HFFc6 (cell line): ENCODE measurements at places on chromosomes 6 and 20. TPM values are rescaled to one million over a fixed set of nuclear protein-coding genes. Genes with fewer than 3 reads are reported as not detected.

The SLC25A27 gene
- total RNA-seq: 0.17 to 0.56 TPM in 2 of 3 replicates, not detected in the other

DNA sequence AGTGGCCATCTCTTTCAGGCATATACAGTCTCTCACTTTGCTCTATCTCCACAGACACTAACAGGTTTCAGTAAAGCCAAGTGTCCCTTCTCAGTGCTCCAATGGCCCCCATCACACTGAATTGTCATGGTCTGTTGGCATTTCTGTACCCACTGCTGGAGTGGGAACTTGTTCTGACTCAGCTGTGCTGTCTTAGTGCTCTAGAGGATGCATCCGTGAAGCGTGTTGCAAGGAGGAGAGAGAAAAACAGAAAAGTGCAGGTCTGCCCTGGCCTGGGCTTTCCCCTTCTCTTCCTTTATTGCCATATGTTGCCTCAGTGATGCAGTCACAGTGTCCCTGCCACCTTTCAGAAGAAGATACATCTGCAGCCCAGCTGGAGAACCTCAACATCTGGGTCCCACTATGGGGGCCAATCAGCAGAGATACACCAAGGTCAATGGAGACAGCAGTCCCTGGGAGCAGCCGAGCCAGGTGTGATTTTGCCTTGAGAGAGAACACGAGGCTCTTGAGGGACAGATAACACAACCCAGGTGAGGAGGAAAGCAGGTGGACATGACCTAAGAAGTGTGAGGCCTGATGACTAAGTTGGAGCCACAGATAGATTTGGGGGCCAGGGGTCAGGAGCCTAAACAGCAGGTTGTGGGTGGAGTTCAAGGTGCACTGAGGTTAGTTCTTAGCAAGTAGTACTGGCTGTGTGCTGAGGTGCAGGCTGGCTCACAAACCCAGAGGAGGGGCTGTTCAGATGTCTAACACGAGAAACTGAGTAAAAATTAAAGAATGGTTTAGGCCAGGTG lies 5.6 kb upstream of the PLCG1 start:
- DNase-seq: no peak

The SMLR1 gene
- not detected in 3 replicates for total RNA-seq

DNA sequence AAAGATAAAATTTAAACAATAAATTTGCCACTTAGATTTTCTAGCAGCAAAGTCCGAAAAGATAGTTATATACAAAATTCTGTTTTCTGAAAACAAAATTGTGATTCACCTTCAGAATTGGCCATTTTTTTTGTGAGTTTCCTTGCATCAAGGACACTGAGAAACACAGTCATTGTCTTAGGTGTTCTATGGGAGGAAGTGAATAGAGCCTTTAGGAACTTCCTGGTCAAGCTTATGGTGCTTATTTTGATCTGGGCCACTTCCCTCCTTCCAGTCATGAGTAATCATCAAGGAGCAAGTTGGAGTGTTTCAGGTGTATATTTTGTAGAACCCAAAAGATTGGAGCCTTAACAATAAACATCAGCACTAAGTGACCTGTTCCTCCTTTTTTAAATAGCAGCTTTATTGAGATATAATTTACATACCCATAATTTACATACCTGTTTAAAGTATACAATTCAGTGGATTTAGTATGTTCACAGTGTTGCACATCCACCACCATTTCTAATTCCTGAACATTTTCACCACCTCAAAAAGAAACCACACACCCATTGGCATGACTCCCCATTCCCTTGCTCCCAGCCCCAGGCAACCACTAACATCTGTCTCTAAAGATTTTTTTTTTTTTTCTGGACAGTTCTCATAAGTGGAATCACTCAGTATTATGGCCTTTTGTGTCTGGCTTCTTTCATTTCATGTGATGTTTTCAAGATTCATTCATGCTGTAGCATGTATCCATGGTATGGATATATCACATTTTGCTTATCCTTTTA lies 17.6 kb downstream of the TMEM74B start:
- DNase-seq: no peak

The PNPLA1 gene
- total RNA-seq: not detected in 3 replicates
